ELF-1 (cell line): ENCODE measurements at places on chromosomes 3 and 15.

DNA sequence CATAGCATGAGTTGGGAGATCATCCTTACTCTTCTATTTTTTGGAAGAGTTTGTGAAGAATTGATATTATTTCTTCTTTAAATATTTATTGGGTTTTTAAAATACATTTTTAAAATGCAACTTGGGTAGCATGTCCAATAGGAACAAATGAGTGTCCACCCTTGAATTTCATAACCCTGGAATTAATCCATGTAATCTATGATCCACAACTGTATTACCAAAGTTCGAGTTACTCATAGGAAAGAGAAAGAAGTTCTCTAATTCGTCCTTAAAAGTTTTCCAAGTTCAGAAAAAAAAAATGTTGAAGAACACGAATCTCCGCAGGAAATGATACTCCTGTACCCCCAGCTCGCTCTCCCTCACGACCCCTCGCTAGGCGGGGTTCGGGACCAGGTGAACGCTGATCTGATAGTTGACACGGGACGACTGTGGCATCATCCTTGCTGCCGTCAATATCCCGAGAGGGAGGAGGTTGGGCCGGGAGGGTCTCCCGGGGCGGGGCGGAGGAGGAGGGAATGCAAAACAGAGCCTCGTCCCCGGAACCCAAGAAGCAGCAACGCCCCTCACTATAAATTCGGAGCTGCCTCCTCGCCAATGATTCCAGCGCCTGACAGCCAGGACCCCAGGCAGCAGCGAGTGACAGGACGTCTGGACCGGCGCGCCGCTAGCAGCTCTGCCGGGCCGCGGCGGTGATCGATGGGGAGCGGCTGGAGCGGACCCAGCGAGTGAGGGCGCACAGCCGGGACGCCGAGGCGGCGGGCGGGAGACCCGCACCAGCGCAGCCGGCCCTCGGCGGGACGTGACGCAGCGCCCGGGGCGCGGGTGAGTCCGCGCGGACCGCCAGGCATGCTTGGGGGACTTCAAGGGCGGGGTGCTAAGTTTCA lies at the start of gene AGTR1:
Gene AGTR1, plus strand, starts transcription at position 598 of the 884 bp plus-strand sequence. CDS start 43,133 bp downstream, outside the sequence.
- DNase-seq = peak; percentile 85

GRCh38 chr3:117149584-117149983 lies 440.0 kb downstream of the TUSC7 start:
- DNase-seq = no peak

GRCh38 chr3:17369973-17370372 lies 372.5 kb downstream of the TBC1D5 start:
- no peak for DNase-seq

DNA sequence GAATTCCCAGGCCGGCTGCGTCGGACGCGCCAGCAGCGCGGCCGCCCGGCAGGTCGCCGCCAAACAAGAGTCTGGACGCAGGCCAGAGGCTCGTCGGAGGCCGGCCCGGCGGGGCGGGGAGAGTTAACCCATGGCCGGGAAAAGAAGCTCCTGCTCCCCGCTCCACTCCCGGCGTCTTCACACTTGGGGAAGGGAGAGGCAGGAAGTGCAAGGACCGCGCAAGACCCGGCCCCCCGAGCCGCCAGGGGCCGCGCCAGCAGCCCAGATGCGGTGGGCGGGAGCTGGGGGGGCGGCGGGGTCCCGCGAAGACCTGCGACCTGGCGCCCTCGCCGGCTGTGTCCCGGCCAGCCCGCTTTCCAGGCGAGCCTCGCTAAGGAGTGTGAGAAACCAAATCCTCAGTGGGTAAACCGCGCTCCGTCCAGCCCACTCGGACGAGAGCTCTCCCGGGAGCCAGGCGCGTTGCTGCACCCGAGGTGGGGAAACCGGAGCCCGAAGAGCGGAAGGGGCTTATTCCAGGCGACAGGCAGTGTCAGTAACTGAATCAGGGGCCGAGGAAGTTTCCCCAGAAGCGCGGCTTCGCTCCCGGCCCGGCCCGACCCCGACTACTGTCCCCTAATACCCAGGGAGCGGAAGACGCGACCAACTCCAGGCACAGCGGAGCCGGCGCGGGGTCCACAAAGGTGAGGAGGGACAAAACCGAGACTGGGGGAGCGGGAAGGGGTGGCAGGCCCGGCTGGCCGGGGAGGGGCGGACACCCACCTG lies 721 bp downstream of the ADAMTS7 start:
- DNase-seq = peak; percentile 53

DNA sequence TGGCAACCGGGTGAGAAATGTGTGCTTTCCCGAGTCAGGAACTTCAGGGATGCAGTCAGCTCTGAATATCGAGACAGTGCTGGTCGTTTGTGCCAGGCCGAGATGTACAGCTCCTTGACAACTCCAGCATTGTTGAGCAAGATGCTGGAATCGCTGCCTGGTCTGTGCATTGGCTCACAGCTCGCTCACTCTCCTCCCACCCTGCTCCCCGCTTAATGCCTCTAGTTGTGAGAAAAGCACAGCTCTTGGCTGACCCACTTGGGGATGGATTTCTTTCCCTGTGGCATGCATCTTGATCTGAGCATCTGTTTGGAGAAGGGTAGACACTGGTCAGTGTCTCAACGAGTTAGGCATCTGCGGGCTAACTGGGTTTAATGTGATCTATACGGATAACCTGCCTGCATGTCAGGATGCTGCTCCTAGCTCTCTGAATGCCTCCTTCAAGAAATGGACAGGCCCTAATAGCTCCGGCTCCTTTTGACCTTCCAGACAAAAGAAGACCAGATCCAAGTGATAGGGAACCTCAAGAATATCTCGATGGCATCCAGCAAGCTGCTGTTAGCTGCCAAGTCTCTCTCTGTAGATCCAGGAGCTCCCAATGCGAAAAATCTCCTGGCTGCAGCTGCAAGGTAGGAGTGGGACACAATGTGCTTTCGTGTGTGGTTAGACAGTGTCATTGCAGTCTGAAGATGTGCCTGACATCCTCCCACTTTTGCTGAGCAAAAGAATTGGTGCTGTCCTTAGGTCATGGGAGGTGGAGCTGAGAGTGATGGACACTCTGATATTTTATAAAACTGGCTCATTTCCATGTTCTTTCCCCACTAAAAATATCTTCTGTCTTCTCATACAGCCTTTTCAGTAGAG lies 302.2 kb upstream of the TPM1 start:
- no peak for DNase-seq

GRCh38 chr15:57134851-57135250 lies 216.4 kb downstream of the TCF12 start:
- DNase-seq = no peak

DNA sequence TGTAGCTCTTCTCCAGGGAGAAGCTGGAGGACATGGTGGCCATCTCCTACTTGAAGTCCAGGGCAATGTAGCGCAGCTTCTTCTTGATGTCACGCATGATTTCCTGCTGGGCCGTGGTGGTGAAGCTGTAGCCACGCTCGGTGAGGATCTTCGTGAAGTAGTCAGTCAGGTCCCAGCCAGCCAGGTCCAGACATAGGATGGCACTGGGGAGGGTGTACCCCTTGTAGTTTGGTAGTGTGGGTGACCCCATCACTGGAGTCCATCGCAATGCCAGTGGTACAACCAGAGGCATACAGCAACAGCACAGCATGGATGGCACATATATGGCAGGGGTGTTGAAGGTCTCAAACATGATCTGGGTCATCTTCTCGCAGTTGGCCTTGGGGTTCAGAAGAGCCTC lies 7.0 kb upstream of the LPCAT4 start:
- DNase-seq = no peak

GRCh38 chr15:93860701-93861100 lies 370.7 kb upstream of the MCTP2 start:
- no peak for DNase-seq

DNA sequence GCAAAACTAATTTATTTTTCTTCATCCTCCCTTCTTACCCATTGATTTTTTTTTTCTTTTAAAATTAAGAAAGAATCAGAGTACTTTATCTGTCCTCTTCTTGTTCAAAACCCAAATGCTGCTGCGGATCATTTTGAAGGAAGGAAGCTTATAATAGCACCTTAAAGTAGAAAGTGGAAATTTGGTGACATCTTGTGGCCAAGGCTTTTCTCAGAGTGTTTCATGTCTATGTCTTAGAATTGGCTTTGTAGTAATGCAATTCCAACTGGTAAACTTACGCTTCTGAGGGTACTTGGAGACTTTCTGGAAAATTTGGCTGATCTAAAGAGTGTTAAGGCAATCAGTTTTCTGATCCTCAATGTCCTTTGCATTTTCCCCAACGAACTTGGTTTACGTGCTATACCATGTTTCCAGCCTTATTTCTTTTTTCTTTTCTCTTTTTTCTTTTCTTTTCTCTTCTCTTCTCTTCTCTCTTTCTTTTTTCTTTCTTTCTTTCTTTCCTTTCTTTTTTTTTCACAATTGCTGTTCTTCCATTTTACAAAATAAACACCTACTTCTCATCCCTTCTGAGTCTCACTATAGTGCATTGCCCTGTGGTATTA lies 30.7 kb downstream of the C3orf38 start:
- DNase-seq = no peak

GRCh38 chr3:65979162-65979561 lies 59.6 kb downstream of the MAGI1 start:
- DNase-seq = peak; percentile 30

- DNase-seq = no peak
Measured at GRCh38 chr3:50539356-50540286, 27.9 kb downstream of the C3orf18 start.

DNA sequence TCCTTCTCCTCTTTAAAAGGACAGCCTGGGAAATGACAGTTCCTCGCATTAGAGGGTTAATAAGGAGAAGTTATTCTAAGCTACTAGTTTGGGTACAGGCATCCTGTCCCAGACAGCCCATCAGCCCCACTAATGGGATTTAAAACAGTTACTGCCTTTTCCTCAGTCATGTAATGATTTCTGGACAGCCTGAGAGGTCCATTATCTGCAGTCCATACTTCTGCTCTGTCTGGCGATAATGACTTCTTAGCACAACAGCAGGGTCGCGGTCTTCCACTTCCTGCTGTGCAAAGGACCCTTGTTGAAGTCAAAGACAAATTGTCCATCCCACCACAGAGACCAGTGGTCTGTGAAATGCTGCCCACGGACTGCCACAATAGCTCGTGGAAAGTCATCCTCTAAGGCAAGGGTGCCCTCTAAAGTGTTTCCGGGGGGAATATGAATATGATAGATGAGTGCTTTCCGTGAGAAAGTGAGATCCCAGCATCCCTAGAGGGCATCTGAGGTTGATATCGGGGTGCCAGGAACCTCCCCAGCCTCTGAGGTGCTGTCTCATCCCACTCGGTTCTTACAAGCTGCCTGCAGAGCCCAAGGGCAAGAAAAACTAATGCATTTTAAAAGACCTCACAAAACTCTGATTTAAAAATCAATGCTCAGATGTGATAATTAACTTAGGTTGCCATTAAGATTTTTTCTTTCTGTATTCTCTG lies 100.7 kb downstream of the SHOX2 start:
- DNase-seq = no peak

- DNase-seq = no peak
Measured at GRCh38 chr3:183287301-183287971, 34.4 kb downstream of the B3GNT5 start.

DNA sequence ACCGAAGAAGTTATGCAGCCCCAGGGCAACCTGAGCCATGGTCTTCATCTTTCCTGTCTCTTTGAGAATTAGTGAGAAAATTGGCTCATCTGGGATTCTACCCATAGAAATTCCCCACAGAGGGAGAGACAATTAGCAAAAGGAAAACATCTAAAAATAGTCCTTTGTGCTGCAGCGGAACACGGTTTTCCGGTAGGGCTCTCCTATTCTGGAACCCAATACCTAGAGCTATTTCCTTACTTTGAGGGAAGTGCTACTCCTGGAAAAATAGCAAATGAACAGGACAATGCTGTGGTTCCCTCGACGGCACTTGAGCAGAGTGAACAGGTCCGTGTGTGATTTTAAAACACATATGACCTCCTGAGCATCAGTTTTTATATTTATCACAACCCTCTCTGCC lies 210.5 kb downstream of the FGF12 start:
- DNase-seq = no peak

DNA sequence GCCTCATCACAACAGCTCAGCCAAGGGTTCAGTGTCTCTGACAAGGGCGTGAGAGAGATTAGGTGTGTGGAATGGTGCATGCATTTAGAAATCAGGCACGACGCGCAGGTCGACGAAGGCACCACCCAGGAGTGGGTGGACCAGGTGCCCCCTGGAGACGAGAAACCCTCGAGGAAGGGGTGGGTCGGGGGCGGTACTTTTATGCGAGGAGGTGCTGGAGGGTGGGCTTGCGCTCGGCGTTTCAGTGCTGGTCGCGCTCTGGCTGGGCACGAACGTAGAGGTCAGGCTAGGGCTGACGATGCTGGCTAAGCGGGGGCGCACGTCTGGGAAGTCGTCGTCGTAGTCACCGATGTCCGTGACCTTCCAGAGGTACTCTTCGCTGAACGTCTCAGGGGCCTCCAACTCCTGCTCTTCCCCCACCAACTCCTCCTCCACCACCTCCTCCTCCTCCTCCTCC lies 393 bp downstream of the ERICH6 start:
- peak; percentile 32 for DNase-seq

DNA sequence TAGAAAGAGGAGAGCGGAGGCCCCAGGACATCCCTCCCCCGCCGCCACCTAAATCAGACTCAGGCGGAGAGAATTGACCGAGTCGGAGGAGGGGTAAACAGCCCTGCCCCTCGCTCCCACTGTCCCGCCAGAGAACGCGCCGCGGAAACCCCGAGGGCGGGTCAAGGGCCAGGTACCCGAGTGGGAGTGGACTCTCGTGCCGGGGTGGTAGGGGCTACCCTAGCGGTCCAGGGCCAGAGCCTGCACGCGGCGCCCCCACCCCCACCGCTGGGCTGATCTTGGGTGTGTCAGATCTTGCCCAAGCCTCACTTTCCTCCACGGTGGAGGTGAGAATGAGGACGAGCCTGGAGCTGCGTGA lies 19.0 kb downstream of the SPATA12 start:
- peak; percentile 61 for DNase-seq

DNA sequence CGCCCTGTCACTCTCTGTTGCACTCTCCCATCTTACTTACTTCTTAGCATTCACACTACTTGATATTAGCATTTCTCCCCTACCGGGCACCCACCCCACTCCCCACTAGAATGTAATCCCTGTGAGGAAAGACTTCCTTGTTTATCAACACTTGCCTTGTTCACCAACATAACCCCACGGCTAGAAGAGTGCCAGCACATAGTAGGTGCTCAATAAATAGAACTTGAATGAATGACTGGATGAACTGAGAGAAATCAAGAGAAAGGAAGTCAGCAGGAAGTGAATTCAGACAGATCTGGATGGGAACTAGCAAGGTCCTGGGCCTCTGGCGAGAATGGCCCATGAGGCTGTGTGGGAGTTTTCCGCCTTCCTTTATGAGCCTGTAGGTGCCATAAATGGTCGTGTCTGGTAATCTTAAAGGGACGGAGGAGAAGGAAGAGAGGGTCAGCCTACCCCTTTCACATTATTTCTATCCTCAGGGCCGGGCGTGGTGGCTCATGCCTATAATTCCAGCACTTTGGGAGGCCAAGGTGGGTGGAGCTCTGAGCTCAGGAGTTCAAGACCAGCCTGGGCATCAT lies 42.4 kb upstream of the HERC1 start:
- DNase-seq = no peak

- DNase-seq = no peak
Measured at GRCh38 chr15:53527996-53528395, 231.5 kb downstream of the WDR72 start.
